ENCODE measurements at places on chromosomes 13 and 19.

DNA sequence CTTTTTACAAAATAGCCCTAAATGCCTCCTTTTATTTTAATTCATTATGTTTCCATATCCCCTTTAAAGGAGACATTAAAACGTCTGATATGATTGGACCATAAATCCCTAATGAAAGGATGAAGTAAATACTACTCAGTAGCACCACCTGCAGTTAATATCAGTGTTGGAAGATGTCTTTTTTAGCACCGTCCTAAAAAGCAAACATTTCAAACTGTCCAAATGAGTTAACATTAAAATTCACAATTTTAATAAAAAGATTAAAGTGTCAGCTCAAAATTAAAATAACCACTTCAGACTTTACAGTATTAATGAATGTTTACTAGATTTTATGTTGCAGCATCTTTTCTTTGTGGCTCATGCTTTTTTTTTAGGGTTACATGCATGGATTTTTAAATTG, 12.3 kb downstream of the ZNF507 start:
- DNase-seq: no peak

DNA sequence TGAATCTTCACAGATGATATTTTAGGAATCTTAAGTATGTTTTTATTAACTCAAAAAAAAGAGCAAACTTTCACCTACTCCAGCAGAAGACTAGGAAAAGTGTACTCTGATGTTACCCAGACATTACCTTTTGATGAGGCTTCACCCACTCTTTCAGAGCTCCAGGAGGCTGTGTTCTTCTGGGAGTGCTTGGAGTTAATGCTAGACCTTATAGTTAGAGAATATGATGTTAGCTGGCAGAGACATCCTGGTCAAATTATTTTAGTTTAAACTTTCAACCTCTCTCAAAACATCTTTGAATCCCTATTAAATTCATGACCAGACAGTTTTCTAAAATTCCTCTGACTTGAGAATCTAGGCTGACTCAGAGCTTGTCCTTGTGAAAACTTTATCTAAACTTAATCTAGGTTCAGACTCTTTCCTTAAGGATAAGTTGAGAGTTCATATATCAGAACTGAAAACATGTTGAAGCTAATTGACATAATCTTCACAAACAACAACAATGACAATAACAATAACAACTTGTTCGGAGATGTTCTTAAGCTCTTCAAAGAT, 82.8 kb downstream of the ITGBL1 start:
- peak; percentile 65 for DNase-seq

DNA sequence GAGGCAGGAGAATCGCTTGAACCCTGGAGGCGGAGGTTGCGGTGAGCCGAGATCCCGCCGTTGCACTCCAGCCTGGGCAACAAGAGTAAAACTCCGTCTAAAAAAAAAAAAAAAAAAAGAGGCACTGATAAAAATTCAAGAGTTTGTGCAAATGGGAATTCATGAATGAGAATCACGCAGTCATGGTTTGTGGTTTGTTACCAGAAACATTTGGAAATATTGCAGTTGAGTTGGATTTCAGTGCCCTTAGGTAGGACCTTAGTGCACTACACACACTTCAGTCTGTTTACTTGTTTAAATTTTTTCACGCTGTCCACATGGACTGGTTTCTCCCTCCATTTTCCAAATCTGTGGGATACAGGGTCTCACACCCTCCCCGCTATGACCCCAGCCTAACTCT, 28.4 kb downstream of the ZNF844 start:
- DNase-seq: peak; percentile 7

GRCh38 chr13:49098771-49099512, 121.2 kb upstream of the MLNR start:
- no peak for DNase-seq

DNA sequence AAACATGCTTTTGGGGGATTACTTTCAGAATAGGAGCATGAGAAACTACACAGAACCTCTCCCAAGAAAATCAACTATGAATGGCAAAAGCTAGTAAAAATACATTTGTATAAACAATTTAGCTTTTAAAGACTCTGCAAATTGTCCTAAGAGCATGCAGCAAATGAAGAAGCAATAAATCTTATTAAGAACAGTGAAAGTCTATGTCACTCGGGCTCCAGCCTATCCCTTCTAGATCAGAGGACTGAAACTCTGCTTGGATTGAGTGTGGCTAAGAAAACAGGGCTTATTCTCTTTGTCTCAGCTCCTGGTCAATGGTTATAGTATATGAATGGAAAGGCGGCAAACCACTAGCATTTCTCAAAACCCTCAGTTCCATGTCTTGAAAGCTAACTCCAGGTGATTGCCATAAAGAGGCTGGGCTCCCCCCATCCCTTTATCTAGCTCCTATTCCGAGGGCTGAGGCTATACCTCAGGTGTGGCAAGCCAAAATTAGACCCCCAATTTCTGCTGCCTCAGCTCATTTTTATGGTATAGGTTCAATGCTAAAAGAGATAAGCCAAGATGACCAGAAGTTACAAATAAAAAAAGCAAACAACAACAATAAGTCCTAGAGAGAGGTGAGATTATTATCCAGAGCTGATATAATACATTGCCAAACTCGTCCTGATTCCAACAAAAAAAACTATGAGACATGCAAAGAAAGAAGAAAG, 953.2 kb downstream of the SLITRK6 start:
- no peak for DNase-seq

- DNase-seq: no peak
Observed at GRCh38 chr13:70729369-70729768, 621.1 kb upstream of the KLHL1 start.

GRCh38 chr19:55390461-55390880, 4.7 kb downstream of the RPL28 start:
- no peak for DNase-seq

- no peak for DNase-seq
Observed at GRCh38 chr19:39740395-39740794, 2.6 kb upstream of the CLC start.

- peak; percentile 70 for DNase-seq
Observed at GRCh38 chr13:33490461-33491327, 205.1 kb upstream of the STARD13 start.

DNA sequence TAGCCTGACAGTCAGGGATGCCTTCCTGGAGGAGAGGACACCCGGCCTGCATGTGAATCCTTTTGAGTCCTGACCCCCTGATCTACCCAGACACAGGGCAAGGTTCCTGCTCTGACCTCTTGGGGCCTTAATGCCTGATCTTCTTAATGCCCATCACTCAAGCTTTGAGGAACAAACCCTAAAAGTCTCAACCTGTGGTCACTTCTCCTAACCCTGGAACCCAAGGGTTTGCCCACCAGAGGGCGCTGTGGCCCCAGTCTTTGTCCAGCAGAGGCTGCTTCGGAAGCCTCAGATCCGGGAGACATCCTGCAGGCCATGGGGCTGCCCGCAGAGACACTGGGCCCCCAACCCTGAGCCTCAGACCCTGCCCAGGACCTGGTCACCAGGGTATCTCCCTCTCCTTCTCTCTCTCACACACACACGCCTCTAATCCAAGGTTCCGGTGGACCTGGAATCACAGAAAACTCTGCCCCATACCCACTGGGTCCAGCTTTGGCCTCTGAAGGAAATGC, 9.8 kb upstream of the DPF1 start:
- peak; percentile 60 for DNase-seq

- DNase-seq: no peak
Observed at GRCh38 chr13:98189841-98190505, 12.9 kb upstream of the RNF113B start.

GRCh38 chr13:50075619-50076097, 60.4 kb downstream of the KCNRG start:
- DNase-seq: no peak

DNA sequence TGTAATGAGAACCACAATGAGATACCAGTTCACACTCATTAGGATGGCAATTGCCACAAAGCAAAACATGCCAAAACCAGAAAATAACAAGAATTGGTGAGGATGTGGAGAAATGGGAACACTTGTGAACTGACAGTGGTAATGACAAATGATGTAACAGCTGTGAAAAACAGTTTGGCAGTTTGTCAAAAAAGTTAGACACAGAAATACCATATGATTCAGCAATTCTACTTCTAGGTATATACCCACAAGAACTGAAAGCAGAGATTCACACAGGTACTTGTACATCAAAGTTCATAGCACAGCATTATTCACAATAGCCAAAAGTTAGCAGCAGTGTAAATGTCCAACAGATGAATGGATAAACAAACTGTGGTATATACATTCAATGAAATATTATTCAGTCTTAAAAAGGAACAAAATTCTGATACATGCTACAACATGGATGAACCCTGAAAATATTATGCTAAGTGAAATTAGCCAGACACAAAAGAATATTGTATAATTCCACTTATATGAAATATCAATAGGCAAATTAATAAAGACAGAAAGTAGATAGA, 96.5 kb downstream of the UGGT2 start:
- peak; percentile 31 for DNase-seq

DNA sequence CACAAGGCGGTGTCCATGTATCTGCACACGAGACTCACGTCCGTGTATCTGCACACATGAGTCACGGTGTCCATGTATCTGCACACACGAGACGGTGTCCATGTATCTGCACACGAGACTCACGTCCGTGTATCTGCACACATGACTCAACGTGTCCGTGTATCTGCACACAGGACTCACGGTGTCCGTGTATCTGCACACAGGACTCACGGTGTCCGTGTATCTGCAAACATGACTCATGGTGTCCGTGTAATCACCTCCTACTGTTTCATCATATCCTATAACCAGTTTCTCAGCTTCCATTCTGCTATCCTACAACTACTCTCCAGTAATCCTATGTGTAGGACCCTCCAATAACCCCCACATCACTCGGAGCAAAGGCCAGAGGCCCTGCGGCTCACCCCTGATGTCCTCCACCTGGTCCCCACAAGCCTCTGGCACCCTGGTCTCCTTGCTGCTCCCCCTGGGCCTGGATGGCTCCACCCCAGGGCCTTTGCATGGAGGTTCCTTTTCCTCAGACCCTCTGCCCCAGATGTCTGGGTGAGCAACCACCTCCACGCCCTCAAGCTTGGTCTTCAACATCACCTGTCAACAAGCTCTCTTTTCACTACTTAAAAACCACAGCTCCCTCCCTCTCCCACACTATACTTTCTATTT, 2.5 kb upstream of the TMEM255B start:
- DNase-seq: no peak

GRCh38 chr13:102141625-102142472, 260.0 kb downstream of the FGF14 start:
- peak; percentile 14 for DNase-seq

GRCh38 chr19:42658076-42658475, 63.4 kb upstream of the CEACAM8 start:
- no peak for DNase-seq

- DNase-seq: no peak
Observed at GRCh38 chr19:4557971-4558941, 1.2 kb downstream of the SEMA6B start.

GRCh38 chr13:112910016-112910415, 59.0 kb upstream of the MCF2L start:
- peak; percentile 10 for DNase-seq

DNA sequence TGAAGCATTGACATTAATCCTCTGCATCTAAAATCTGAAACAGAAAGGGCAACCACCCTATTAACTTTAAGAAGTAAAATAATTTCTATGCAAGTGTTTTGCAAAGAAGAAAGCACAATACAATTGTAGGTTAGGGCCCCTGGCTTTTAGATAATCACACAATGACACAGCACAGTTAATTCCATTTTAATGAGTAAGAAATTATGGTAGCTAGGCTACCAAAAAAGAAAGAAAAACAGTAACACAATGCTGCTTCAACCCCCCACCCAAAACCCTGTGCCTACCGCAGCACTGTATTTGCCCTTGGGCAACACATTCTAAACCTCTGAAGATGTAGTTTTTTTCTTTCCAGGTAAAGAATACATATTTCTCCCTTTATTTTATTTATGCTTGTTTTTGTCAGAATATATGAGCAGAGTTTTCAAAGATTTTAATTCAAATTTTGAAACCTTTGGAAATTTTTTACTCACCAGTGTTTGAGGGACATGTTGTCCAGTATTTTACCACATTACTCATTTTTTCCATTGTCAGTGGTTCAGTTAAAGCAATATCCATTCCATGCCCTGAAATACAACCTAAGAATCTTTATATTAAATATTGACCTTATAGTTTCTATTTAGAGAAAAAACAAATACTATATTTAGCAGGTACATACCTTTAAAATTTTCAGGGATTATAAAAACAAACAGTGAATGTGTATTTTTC, 21.1 kb downstream of the SOHLH2 start:
- peak; percentile 44 for DNase-seq

GRCh38 chr13:51823863-51824262, 19.9 kb upstream of the DHRS12 start:
- no peak for DNase-seq

- no peak for DNase-seq
Observed at GRCh38 chr19:38318660-38319059, 985 bp upstream of the KCNK6 start.

DNA sequence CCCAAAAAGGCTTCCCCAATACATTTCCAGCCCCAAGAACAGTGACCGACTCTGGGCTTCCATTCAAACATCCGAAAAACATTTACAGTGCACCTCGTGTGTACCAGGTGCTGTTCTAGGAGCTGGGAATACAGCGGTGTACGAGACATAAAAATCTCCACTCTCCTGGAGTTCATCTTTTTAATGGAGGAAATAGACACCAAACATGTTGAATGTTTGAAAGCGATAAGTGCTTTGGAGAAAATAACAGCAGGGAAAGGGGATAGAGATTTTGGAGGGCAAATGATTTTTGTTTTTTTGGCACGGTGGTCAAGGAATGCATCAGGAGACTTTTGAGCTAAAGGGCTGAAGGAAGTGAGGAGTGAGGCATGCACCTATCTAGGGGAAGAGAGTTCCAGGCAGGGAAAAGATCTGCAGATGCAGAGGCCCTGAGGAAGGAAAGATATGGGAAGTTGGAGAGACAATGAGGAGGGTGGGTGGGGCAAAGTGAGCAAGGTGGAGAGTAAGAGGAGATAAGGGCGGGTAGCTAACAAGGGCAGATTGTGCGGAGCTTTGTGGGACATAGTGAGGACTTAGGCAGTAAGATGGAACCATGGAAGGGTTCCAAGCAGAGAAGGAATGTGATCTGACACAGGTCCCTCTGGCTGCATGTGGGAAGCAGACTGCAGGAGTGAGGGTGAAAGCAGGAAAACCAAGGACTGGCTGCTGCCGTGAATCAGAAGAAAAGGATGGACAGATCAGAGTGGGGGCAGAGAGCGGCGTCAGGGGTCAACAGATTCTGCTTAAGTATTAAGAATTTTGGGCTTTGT, 703 bp upstream of the FBL start:
- peak; percentile 33 for DNase-seq

DNA sequence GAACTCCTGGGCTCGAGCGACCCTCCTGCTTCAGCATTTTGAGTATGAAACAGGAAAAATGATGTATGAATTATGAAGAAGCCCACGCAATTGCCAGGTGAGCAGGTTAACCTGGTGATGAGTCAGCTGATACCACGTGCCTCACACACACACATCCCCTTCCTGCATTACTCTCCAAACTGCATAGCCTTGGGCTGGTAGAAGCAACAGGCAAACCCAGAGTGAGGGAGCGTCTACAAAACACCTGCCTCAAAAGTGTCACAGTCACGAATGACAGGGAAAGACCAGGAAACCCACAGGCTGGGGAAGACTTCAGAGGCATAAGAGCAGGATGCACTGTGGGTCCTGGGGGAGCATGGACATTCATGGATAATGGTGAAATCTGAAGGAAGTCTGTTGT, 192.8 kb upstream of the IRS2 start:
- no peak for DNase-seq

GRCh38 chr13:26954976-26955375, 194.4 kb upstream of the GPR12 start:
- DNase-seq: no peak

GRCh38 chr19:7547159-7547558, 11.6 kb downstream of the PNPLA6 start:
- no peak for DNase-seq
